Neural crest cell (in vitro differentiated cells): ENCODE measurements at places on chromosomes 2 and 18. TPM values are rescaled to one million over a fixed set of nuclear protein-coding genes. Genes with fewer than 3 reads are reported as not detected.

Gene CPSF3
- 84.8 and 86.4 TPM in 2 replicates for total RNA-seq

GRCh38 chr2:99729104-99730025, 239.5 kb upstream of the REV1 start:
- no peak for DNase-seq

DNA sequence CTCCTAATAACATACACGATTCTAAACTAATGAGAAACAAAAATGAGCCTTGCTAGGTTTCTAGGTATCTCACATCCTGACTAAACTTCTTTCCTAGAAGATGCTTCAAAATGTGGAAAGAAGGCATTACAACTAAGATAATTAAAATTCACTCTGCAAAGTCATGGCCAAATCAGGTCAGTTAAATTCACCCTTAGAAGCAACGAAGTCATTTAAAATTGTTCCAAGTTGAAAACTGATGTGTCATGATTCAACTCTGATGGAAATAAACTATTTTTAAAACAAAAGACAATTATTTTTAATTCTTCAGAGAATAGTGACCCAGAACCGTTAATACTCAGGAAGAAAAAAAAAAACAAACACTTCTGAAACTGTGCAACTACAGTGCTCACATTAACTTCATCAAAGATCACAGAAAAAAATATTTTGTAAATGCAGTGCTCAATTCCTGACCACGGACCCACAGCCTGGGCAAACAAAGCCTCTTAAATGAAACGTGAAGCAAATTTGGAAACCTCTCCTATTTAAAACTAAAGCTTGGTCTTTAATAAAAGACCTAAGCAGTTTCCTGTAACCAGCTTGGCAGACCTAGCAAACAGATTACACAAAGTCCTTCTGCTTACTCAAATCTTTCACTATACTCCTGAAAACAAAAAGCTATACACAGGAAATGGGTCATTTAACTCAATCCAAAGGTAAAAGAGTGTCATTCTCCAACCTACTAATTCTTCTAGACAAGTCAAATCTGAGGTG, 39.0 kb downstream of the CHN1 start:
- DNase-seq = no peak

Gene CENPA
- 34.5 and 35.1 TPM in 2 replicates for total RNA-seq

GRCh38 chr2:233323851-233324250, 16.2 kb downstream of the SAG start:
- no peak for DNase-seq

GRCh38 chr18:32742579-32742978, 30.2 kb downstream of the KLHL14 start:
- DNase-seq = no peak

DNA sequence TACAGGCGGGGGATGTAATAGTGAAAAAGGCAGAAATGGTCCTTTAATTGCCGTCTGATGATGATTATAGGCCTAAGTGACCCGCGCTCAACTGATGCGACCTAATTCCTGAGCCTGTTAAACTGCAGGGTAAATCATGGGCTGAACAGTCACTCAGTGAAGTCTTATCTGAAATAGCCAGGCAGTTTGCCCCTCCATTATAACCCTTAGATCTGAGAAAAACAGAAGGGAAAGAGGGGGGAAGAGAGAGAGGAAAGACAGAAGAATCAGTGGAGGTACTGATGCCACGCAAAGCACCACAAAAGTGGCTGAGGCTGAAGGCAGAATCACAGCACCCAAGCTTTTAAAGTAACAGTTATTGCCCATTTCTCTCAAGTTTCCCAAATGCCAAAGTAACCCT, 73.1 kb upstream of the DNMT3A start:
- DNase-seq = no peak

DNA sequence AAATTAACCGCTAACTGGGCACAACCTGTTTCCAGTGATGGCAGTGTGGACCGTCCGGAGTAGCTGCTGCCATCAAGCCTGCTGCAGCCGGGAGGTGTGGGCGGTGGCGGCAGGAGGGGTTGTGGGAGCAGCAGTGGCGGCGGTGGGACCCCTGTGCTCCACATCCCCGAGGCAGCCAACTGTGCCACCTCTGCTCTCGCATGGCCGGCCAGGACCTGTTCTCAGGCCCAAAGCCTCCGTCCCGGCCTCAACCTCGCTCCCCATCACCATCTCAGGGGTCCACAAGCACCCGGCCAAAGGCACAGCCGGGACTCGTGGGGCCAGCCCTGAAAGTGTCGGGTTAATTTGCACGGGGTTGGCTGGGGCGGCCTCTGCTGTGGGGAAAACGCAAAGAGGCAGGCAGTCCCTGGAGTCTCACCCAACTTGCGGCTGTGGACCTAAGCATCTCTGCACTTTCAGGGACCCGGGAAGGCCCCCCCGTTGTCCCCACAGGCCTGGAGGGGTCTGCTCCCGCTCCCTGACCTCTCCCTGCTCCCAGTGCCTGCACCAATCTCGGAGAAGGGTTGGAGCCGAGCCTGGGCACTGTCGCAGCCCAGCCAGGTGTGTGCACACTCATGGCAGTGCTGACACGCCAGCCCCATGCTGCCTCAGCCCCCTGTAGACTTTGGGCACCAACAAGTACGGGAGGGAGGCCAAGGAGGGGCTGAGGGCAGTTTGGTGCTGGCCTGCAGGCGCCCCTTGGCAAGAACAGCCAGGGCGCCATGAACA, 44.4 kb upstream of the PEX13 start:
- DNase-seq = no peak

Gene ASPRV1
- total RNA-seq = 1.2 and 1.7 TPM in 2 replicates

Gene INO80B
- 31.3 and 33.1 TPM in 2 replicates for total RNA-seq

- DNase-seq = no peak
These were observed 10.1 kb upstream of the STK17B start for GRCh38 chr2:196181484-196181883.

Gene COQ10B
- total RNA-seq = 9.1 and 9.4 TPM in 2 replicates

- DNase-seq = no peak
These were observed 49.2 kb downstream of the HNRNPLL start for GRCh38 chr2:38553554-38553953.

Gene GRB14
- total RNA-seq = 0.82 and 0.93 TPM in 2 replicates

Gene C2orf42
- 19.5 and 20.7 TPM in 2 replicates for total RNA-seq

- peak; percentile 84 for DNase-seq
These were observed 2.5 kb downstream of the IGFBP5 start for GRCh38 chr2:216692636-216693413.

Gene PIAS2
- total RNA-seq = 38.2 and 42.2 TPM in 2 replicates

- DNase-seq = no peak
These were observed 204.6 kb downstream of the SP3 start for GRCh38 chr2:173760553-173760952.

Gene DSC3
- 0.09 and 0.16 TPM in 2 replicates for total RNA-seq

Gene FAM124B
- total RNA-seq = not detected in 2 replicates

Gene AFG3L2
- 55.3 and 56.4 TPM in 2 replicates for total RNA-seq

DNA sequence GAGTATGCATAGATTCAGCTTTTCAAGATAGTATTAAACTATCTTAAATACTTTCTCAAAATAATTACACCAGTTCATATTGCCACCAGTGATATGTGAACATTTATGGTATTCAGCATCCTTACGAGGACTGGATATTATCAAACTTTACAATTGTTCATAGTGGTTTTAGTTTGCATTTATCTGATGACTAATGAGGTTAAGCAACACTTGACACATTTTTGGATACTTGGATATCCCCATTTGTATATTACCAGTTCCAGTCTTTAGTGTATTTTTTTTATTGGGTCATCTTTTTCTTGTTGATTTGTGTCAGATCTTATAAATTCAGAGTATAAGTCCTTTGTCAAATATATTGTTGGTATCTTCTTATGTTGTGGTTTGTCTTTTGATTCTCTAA, 128.4 kb downstream of the ASXL3 start:
- DNase-seq = no peak

Gene ASXL3
- total RNA-seq = 14.5 and 18.2 TPM in 2 replicates

Gene STARD6
- 0.35 TPM in 1 of 2 replicates, not detected in the other for total RNA-seq

Gene ANKRD23
- total RNA-seq = 9.3 and 11.4 TPM in 2 replicates

DNA sequence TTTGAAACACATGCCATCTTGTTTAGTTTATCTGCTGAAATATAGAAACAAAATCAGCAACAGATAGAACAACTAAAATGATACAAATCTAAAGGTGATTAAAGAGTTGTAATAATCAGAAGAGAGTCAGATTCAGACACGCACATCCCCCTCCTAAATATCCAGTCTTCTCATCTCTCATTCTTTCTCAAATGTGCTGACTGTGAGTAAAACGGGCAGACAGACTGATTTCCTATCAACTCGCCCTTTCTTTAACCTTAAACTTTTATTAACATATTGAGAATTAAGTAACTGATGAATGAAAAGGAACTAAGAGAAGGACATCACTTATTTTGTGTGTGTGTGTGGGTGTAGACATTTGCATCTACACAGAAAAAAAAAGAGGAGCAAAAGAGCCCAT, 34.6 kb upstream of the SPP2 start:
- DNase-seq = no peak

- DNase-seq = no peak
These were observed 137.9 kb upstream of the VRK2 start for GRCh38 chr2:57908736-57909161.

Gene GALNT14
- 1.4 and 1.5 TPM in 2 replicates for total RNA-seq

DNA sequence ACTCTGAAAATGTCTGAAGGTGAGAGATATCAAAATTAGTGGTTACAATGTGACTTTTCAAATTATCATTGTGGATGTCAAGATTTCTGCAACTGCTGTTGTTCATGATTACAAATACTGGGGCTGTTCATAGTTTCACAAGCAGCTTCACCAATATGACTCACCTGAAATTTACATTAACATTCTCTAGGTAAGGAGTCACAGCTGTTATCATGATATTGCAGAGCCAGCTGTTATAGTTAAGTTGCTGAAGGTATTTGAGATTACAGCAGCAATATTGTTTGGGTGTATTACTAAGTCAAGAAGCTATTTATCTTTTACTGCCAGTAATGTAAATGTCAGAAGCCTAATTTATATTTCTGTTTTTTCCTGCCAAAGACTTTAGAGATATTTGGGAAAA, 140.0 kb downstream of the MC4R start:
- DNase-seq = no peak

Gene PPM1B
- total RNA-seq = 37.4 and 42.3 TPM in 2 replicates

DNA sequence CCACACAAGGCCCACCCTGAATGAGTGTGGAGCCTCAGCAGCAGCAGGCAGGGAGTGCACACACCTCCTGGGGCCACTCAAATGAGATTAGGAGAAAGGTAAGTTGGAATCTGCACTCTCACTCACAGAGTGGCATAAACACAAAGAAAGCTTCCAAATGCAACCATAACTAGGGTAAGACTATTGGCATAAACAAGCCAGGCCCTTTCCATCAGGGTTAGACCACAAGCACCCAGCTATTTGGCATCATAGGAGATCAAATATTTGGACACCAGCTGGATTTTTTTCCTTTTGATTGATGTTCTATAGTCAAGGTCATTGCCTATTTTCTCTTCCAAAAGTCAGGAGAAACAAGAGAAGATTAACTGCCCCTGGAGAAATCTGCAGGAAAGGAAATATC, 471.5 kb downstream of the TXNL1 start:
- no peak for DNase-seq

- DNase-seq = no peak
These were observed 19.8 kb upstream of the ZNF532 start for GRCh38 chr18:58844871-58845270.

- DNase-seq = no peak
These were observed 142.3 kb upstream of the NRP2 start for GRCh38 chr2:205540036-205540435.

DNA sequence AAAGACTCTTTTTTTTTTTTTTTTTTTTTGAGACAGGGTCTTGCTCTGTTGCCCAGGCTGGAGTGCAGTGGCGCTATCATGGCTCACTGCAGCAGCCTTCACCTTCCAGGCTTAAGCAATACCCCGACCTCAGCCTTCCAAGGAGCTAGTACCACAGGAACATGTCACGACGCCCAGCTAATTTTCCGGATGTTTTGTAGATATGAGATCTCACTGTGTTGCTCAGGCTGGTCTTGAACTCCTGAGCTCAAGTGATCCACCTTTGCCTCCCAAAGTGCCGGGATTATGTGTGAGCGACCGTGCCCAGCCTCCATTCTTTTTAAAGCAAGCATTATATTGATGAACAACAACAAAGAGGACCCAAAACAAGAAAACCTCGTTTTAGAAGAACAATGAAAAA, 307.1 kb upstream of the ID2 start:
- DNase-seq = no peak

- DNase-seq = no peak
These were observed 21.0 kb upstream of the SEMA4C start for GRCh38 chr2:96890726-96891385.

Gene TCF23
- total RNA-seq = not detected in 2 replicates

- peak; percentile 31 for DNase-seq
These were observed 2.2 kb downstream of the TGIF1 start for GRCh38 chr18:3451989-3452749.

- no peak for DNase-seq
These were observed 44.3 kb downstream of the CYRIA start for GRCh38 chr2:16621316-16621715.

DNA sequence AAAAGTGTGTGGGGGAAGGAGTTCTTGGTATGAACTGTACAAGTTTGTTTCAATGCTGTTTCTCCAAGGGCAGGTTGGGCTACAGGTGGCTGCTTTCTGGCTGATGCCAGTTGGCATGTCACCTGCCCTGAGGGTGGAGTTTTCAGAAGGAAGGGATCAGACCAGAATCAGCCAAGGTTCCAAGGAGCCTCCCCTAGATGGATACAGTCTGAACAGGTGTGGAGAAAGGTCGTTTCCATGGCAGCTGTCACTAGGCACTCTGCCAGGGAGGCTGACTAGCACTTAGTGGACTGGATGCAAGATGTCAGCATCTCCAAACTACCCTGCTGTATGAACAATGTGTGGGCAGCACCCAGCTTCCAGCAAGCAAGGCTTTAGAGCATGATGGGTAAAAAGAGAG, 444.4 kb upstream of the HNRNPA3 start:
- no peak for DNase-seq

GRCh38 chr18:1573732-1574131, 669.1 kb downstream of the ADCYAP1 start:
- DNase-seq = no peak

Gene IL1RN
- total RNA-seq = not detected in 2 replicates

Gene LINC00305
- total RNA-seq = not detected in 2 replicates
